ENCODE measurements at places on chromosomes 1 and 21.

- DNase-seq, result no peak
These were observed 14.5 kb upstream of the CTH start for GRCh38 chr1:70396607-70397006.

- DNase-seq, result no peak
These were observed 161.3 kb downstream of the NTPCR start for GRCh38 chr1:233111731-233112130.

DNA sequence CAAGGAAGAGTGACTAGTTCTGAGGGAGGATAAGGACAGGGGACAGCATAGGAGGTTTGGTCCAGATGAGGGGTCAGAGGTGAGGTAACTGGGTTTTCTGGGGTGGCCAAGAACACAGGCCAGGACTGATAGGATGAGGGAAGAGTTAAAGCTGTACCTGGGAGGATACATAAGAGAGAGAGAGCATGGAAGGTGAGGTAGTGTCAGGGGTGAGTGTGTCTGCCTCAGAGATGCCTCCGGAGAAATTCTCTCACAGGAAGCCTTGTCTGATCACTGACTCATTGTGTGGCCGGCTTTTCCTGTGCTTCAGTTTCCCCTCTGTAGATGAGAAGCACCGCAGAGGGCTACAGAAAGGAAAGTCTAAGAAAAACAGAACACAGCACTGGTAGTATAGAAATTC is 40.2 kb downstream of the FASLG start:
- peak; percentile 90 for DNase-seq

GRCh38 chr1:37028981-37029617 is 5.2 kb downstream of the GRIK3 start:
- no peak for DNase-seq

DNA sequence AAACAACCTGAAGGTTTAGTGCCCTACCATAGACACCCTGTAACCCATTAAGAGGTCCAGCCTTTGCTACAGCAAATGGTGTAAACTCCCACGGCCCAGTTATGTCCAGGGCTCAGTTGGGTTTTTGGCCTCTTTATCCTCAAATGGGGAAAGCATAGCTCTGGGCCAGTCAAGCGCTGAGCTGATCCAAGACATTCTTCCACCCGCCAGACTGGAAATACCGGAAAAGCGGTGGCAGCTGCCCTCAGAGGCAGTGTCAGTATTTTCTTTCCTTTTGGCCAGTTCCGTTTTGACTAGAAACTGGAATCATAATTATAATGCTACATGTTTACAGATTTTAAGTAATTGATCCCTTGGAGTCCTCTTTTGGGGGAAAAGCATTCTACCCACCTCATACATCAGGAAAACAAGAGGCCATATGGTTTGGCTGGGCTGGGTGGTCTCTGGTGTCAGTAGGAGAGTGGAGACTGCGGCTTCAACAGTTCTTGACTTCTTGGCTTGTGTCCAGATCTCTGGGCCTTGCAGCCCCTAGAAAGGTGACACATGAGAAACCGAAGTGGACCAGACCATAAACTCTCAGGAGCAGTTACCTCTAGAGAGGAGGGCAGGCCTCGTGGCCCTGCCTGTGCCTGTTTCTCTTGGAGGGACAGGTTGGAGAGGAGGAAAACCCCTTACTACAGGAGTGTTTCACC is 30.2 kb upstream of the CLDN14 start:
- no peak for DNase-seq

GRCh38 chr21:40018871-40019475 is 151.7 kb downstream of the PCP4 start:
- DNase-seq, result no peak

GRCh38 chr1:30600706-30601105 is 122.7 kb downstream of the MATN1 start:
- no peak for DNase-seq

DNA sequence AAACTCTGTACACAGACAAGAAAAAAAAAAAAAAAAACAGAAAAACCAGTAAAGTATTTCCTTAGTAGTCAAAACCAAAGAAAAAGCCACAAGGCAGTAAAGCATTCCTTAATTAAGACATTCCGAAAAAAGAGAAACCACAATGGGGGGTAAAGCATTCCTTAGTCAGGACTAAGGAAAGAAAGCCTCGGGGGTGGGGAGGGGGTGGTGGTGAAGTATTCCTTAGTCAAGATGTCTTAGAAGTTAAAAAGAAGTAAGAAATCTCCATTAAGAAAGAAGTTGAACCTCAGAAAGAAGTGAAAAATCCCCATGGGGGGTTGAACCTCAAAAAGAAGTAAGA is 28.2 kb upstream of the FMO1 start:
- peak; percentile 81 for DNase-seq

DNA sequence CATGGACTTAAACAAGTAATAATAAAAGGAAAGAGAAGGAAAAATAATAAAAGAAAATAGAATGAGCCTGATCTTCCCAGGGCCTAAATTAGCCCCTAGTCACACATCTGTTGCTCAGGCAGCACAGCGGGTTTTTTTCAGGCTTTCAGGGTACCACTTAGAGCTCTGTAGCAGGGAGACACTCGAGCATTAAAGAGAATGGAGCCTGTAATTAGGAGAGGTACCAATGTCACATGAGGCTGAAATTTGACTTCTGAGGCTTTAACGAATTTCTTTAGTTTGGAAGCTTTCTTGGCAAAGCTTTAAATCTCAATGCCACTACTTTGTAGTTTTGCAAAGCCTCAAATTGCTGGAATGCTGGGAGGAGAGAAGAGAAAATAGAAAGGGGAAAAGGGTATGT is 116.3 kb downstream of the AK5 start:
- no peak for DNase-seq

- no peak for DNase-seq
These were observed 295.3 kb downstream of the PTPRU start for GRCh38 chr1:29531596-29531995.

- DNase-seq, result no peak
These were observed 10.2 kb downstream of the FAM89A start for GRCh38 chr1:231029841-231030240.

GRCh38 chr21:38937286-38937790 is 131.6 kb downstream of the ETS2 start:
- DNase-seq, result no peak

DNA sequence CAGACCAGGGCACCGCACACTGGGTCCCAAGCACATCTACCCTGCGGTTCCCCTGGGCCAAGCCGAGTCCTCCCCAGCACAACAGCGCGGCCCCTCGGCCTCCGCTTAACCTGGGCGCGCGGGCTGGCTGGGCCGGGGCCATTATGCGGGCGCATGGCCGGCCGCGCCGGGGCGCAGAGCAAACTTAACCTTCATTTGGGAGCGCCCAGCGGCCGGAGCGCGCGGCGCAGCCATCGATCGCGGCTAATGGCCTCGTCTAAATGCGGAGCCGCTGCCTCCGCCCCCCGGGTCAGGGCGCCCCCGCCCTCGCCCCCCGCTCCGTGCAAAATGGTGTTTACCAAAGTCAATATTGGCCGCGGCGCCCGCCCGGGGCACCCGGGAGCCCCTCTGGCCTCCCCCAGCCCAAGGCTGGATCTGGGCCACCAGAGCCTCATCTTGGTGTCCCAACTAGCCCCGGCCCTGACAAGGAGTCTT is 272.1 kb downstream of the TRABD2B start:
- DNase-seq, result no peak

GRCh38 chr1:165933446-165934170 is 106.2 kb downstream of the UCK2 start:
- DNase-seq, result no peak

DNA sequence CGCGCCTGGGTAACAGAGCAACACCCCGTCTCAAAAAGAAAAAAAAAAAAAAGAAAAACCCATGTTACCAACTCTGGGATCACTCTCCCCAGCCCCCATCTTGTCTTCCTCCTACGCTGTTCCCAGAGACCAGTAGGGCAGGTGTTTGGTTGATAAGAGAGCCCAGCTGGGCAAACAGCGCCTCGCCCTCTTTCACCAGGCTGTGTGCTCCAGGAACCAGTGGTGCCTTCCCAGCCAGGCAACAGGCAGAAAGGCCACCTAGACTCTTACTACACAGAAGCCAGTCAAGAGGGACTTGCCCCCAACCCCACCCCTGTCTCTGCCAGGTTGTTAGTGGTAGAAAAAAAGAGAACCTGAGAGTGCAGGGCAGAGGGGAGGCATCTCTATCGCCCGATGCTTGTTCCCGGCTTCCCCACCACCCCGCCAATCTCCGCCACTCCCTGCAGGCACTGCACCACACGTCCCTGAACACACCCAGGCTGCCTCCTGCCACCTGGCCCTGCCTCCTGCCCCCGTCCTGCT is 14.0 kb upstream of the CTRC start:
- no peak for DNase-seq

GRCh38 chr1:234533034-234533891 is 54.3 kb upstream of the TARBP1 start:
- peak; percentile 86 for DNase-seq

- DNase-seq, result no peak
These were observed 3.8 kb downstream of the WNT4 start for GRCh38 chr1:22139066-22139594.

DNA sequence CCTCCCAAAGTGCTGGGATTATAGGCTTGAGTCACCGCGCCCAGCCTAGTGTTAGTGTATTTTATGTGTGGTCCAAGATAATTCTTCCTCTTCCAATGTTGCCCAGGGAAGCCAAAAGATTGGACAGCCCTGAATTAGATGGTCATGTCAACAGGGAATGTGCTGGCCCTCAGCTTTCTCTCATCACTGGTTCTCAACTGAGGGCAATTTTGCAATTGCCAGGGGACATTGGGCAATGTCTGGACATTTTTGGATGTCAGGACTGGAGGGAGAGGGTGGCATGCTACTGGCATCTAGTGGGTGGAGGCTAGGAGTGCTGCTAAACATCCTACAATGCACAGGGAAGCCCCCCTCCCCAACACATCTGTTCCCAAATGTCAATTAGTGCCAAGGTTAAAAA is 95.0 kb downstream of the LAMC2 start:
- DNase-seq, result peak; percentile 73

DNA sequence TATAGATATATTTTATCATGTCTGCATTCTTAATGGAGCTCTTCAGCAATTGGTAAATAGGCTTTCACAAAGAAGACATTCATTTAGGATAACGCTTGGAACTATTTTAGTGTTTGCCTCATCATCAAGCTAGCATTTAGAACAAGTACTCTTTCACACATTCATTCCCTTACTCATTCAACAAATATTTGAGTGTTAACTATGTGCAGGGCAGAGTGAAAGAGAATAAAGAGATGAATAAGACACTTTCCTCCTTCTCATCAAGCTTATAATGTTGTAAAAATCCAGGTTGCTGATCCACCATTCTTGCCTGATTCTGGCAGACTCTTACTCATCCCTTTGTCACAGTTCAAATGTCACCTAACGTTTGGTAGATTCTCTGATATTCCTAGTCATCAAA is 386.3 kb upstream of the BEND5 start:
- no peak for DNase-seq

All from ELR (cell line).